ENCODE measurements at places on chromosomes 3 and 15.

DNA sequence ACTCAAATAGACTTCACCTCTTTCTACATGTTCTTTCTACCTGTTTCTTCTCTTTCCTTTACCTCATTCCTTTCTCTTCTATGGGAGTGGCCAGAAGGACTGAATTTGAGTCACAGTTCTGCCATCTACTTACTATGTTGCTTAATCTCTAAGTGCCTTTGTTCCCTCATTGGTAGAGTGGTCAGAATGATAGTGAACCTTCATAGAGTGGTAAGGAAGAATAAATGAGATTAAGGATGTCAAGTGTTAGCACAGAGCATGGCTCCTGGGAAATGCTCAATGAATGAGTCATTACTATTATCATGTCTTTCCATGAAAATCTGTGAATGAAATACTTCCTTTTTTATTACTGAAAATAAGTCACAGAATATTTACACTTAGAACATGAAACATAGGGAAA, 17.5 kb downstream of the TMEM207 start:
- no peak for DNase-seq

- DNase-seq: no peak
Observed at GRCh38 chr3:122094693-122095092, 39.5 kb downstream of the CD86 start.

DNA sequence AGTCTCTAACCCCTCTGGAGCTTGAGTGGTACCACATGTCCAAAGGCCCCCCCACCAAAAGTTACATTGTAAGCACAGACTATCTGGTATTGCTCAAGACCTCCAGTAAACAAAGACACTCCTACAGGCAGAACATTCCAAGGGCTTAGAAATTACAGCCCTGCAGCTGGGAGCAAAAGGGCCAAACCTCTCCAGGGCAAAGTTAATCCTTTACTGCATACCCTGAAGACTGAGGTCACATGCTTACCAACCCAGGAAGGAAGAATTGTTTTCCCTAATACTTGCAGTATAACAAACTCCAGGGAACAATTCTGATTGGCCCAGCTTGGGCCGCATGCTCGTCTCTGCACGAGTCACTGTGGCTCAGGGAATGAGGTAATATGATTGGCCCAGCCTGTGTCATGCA, 266.1 kb upstream of the NR2F2 start:
- DNase-seq: no peak

GRCh38 chr15:85702321-85703101, 92.2 kb downstream of the KLHL25 start:
- no peak for DNase-seq

DNA sequence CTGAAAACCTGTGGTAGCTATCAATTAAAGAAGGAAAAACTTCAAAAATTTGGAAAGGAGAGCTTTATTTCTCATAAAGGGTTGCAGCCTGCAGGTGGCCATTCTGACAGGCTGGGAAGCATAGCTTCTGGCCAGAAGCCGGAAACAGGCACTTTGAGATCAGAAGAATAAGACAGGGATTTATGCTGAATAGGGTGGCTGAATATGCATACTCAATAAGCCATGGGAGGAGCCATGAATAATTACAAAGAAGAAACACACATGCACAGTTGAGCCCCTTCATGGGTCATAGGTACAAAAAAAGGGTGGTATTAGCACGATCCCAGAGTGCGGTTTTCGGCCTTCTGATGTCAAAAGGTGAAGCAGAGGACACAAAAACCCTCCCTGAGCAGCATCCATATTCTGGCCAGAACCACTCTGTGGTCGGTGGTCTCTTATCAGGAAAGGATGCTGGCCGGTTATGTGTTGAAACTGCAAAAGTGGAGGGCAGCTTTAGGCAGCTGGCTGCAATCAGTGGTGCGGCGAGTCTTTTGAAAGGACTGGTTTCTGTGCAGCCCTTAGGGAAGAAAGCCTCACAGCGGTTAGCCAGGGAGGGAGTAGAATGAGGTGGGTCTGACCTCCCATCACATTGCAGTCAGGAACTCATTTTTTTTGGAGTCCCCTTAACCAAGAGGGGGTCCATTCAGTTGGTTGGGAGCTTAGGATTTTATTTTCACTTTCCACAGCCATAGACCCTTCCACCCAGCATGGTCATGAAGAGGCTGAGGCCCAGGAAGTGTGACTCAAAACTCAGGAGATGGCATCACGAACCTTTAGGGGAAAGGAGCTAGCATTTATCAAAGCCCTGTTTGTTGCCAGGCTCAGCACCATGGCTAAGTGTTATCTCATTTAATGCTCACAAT, 34.7 kb upstream of the CCDC174 start:
- no peak for DNase-seq

GRCh38 chr3:147672035-147672434, 262.9 kb downstream of the ZIC1 start:
- DNase-seq: no peak

All from activated CD4-positive, alpha-beta T cell treated with anti-CD3 and anti-CD28 coated beads, Interleukin-2, amount 50 U/mL, for 1 hour (primary cell).